ENCODE measurements at places on chromosomes 13 and 19.

- DNase-seq = no peak
Observed at GRCh38 chr19:3825286-3825956, 39.2 kb upstream of the MATK start.

DNA sequence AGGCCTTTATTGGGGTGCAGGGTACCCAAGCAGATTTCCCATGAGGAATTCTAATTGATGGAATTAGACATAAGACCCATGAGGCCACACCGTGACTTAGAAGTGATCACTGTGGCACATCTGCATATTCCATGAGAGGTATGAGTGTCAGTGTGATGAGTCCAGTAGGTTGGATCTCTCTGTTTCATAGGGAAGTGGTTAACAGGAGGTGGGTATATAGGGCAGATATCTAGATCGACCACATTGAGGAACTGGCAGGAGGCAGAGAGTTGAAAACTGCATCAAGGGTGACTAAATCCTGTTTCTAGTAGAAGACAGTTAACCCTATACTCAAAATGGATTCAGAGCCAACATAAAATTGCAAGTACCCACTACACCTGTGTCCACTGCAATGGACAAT lies 68.6 kb upstream of the MIR17HG start:
- no peak for DNase-seq

- DNase-seq = no peak
Observed at GRCh38 chr13:40311356-40312101, 354.9 kb downstream of the FOXO1 start.

DNA sequence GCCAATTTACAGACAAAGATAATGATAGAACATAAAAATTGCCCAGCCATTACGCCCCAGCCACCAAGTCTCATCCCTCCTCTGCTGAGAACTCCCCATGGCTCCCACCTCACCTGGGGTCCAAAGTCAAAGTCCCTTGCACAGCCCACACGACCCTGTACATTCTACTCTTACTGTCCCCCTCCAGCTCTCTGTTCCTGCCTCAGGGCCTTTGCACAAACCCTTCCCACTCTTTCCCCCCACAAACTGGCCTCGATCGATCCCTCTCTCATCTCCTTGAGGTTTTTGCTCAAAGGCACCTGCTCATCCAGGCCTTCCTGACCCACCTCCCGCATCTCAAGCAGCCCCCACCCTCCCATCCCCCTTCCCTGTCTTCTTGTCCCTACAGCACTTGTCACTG lies 1.3 kb downstream of the DOCK6 start:
- DNase-seq = no peak

DNA sequence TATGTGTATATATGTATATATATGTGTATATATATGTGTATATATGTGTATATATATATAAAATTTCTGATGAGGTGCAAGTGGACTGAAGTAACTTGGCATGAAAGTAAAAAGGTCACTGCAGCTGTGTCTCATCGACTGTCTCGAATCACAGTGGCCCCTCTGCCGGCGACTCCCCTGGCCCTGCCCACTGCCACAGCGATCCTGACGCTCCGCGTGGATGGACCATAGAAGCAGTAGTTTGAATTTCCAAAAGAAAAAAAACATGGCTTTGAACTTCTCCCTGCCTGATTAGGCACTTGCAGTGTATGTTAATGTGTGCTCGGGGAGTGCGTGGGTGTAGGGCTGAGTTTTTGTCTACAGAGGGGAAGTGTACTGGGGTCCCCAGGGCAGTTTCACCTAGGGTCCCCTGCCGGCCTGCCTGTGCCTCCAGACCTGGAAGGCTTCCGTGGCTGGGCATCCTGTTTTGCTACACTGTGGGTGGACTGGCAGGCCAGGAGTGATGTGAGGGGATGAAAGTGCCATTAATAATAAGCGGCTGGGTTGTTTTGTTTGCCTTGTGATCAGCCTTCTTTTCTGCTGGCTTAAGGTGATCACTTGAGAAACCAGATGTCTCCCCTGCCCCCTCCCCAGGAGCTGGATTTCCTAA lies 10.8 kb downstream of the ZIC5 start:
- no peak for DNase-seq

- DNase-seq = no peak
Observed at GRCh38 chr13:71219698-71220415, 647.1 kb downstream of the DACH1 start.

GRCh38 chr19:35890113-35890650 lies 10.2 kb downstream of the NFKBID start:
- DNase-seq = no peak

DNA sequence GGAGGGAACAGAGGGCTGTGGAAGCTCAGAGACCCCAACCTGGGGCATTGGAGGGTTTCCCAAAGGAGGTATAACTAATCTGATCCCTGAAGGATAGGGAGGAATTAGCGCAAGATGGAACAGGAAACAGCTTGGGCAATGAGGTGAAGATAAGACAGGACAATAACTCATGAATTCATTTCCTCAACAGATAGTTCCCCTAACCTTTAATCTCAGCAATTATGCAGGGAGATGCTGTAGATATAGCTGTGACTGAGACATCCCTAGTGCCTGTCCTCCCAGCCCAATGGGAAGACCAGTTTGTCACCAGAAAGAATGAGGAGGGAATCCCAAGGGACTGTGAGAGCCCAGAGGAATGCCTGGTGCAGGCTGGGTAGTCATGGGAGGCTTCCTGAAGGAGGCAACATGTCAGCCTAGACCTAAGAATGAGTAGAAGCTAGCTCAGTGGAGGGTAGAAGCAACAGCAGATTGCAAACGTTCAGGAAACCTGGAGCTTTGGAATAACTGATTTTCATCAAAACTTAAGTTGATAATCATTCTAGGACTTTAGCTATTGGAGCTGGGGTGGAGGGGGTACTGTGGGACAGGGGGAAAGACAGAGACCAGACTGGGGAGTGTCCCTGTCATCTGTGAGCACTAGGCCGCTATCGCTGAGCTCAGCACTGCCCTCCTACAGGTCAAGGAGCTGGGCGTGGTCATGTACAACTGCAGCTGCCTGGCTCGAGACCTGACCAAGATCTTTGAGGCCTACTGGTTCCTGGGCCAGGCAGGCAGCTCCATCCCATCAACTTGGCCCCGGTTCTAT lies 18.8 kb downstream of the HIPK4 start:
- no peak for DNase-seq

GRCh38 chr19:20969898-20970297 lies 46.8 kb downstream of the ZNF85 start:
- no peak for DNase-seq

GRCh38 chr13:40379196-40379595 lies 287.2 kb downstream of the FOXO1 start:
- no peak for DNase-seq

DNA sequence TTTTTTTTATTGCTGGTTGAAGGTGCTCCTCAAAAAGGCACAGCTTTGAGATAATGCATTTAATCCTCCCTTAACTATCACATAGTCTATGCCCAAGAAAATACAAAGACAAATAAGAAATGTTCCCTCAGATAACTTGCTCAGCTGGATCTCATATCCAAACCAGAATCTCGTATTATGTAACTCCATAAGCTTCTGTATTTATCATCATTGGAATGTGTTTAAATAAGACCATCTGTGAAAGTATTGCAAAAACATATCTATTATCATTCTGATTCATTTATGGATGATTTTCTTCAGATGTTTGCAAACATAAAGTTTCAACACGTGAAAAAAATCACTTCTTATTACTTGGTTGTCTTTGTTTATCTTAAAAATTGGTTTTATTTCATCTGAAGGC lies 190.9 kb downstream of the IRS2 start:
- DNase-seq = no peak

- DNase-seq = no peak
Observed at GRCh38 chr13:91740756-91741155, 342.3 kb downstream of the GPC5 start.

DNA sequence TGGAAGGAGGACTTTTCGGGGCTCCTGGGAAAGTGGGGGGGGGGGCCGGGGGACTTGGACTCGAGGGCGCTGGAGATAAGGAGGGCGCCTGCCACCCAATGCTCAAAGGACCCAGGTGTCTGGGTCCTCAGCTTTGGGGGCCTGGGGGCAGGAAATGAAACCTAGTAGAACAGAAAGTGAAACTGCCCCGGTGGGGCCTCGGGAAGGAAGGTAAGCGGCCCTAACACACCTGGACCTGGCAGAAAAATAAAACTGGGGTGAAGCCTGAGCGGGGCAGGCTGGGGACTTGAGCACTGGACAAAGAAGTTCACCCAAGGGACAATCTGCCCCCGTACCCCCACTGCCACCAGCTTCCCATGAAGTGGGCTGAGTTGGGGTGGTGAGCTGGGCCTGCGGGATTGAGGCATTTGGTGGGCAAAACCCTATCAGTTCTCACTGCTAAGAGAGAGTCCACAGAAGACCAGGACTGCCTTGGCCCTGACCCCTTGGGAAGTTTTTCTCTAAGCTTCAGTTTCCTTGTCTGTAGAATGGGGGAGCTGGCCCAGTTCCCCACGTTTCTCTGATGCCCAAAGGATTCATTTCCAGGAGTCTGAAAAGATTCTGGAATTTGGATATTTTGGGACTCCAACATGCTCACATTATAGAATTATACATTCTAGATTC lies 2.3 kb downstream of the PRKD2 start:
- DNase-seq = peak; percentile 68

- no peak for DNase-seq
Observed at GRCh38 chr19:56866538-56866937, 26.0 kb upstream of the PEG3 start.

DNA sequence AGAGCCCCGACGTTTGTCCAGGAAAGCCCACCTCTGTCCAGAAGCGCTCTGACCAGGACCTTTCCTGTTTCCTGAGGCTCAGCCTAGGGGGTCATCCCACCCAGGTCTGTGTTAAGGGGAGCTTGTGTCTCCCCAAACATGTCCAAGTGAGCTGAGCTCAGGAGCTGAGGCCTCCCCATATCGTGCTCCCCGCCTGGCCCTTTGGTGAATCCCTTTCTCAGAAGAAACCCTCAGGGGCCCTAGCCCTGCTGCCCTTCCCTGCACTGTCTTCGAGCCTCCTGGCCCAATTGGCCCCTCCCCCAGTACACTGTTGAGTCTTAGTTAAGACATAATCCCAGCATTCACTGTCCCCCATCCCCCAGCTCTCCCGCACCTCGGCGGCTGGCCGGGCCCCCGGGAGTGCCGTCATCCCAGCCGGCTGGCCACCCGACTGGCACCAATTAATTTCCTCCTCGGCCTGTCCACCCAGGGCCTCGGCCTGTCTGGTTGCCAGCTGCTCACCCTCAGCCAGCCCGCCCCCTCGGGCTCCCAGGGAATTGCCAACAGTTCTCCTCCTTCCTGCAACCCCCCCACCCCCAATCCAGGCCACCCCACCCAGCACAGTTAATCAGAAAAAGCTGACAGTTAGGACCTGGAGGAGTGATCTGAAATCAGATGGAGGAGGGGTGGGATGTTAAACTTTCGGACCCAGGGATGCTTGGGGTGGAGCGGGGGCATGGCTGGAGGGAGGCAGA lies 13.6 kb downstream of the IER2 start:
- DNase-seq = no peak
